ENCODE measurements at places on chromosomes 4 and X. TPM values are rescaled to one million over a fixed set of nuclear protein-coding genes. Genes with fewer than 3 reads are reported as not detected.

Gene CT45A2
- not detected for polyA plus RNA-seq

Gene ODAPH
- polyA plus RNA-seq: 0.24 TPM

Gene NRK
- 12.2 TPM for polyA plus RNA-seq

Gene PABPC1L2A
- 0.17 TPM for polyA plus RNA-seq

Gene FRYL
- 22.4 TPM for polyA plus RNA-seq

Gene ANOS1
- polyA plus RNA-seq: 2.5 TPM

Gene DNAAF6
- not detected for polyA plus RNA-seq

Gene CSAG2
- polyA plus RNA-seq: not detected

Gene POF1B
- polyA plus RNA-seq: 0.16 TPM

Gene SATL1
- polyA plus RNA-seq: 0.97 TPM

Gene GPAT3
- 0.75 TPM for polyA plus RNA-seq

Gene SRPX2
- polyA plus RNA-seq: 17.6 TPM

DNA sequence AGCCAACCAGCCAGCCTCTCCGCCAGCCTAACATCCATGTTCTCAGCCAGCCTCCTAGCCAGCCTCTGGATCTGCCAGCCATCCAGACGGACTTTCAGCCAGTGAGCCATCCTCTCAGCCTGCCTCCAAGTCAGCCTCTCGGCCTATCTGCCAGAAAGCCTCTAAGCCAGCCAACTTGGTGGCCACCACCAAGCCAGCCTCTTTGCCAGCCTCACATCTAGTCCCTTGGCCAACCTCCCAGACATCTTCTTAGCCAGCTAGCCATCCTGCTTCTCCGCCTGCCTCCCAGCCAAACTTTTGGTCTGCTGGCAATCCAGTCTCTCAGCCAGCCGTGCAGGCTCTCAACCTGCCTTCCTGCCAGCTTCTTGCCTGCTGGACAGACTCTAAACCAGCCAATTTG, 16.4 kb upstream of the ARAP2 start:
- DNase-seq: no peak

- peak; percentile 16 for DNase-seq
Observed at GRCh38 chr4:118076958-118077766, 42.9 kb downstream of the NDST3 start.

- DNase-seq: no peak
Observed at GRCh38 chr4:73976716-73977115, 5.1 kb downstream of the PF4 start.

DNA sequence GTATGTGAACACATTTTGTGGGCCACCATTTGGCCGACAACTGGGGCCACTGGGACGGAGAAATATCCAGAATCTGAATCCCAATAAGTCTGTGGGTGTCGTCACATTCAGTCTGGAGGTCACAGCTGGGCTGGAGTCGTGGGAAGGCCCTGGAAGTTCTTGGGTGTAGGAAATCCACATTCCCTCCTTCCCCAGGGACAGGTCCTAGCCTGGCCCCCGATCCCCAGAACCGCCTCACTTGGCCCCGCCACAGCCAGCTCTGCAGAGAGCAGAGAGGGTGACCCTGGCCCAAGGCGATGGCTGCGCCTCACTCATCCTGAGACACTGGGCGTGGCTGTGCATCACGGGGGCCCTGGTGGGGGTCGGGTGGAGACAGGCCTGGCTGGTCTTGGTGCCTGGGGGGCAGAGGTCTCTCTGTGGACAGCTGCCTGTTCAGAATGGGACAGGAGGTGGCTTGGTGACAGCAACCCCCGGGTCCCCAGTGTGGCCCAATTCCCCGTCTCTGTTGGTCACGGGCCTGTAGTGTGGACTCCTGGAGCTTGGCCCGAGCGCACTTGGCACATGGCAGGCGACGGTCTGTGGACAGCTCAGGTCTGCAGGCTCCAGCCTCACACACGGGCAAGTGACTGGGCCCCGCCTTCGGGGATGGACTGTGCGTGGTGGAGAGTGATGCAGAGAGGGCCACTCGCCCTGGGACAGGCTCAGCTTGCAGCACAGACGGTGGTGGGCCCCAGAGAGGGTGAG, 16.4 kb downstream of the DOK7 start:
- no peak for DNase-seq

DNA sequence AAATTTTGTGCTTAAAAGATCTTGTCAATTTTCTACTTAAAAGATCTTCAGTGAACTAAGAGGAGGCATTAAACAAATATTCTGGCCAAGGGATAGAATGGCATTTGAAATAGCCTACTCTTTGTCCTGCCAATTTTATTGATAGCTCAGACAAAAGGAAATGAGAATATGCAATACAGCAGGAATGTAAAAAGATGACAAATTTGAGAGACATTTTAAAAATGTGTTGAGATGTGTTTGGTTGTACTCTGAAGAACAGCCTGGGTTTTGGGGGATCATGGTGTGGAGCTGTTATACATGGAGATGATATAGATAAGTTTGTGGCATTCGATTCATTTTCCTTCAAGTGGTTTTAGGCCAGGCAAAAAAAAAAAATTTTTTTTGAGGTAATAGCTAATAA, 11.6 kb upstream of the MAD2L1 start:
- DNase-seq: no peak

- DNase-seq: no peak
Observed at GRCh38 chr4:84964995-84965552, 1.4 kb downstream of the WDFY3 start.

- no peak for DNase-seq
Observed at GRCh38 chr4:112889199-112889598, 160.3 kb upstream of the ANK2 start.

DNA sequence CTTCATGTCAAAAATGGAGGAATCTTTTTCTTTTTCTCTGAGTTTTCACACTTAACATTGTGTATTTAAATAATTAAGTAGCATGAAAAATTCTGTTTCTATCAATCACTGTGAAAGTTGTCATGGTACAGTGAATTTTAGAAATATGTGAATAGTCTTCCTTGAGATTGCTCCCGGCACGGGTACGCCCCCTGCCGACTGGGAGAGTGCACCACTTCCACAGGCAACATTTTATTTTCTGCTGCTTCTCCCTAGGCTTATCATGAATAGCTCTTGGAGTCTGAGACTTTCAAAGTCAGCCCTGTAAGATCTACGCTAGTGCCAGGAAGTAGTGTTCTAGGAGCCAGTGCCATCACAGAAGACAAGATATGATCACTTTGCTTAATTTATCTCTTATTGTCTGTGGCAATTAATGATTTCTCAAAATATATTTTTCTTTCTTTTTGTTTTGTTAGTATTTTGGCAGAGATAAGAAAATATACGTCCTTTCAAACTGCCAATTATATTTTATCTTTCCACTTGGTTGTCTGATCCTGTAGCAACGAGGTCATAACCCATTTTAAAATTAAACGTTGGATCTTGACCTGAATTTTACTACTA, 763.8 kb upstream of the AADAT start:
- peak; percentile 44 for DNase-seq

- no peak for DNase-seq
Observed at GRCh38 chr4:26879805-26880204, 19.2 kb downstream of the STIM2 start.

- DNase-seq: no peak
Observed at GRCh38 chr4:137463377-137464003, 68.8 kb downstream of the PCDH18 start.

DNA sequence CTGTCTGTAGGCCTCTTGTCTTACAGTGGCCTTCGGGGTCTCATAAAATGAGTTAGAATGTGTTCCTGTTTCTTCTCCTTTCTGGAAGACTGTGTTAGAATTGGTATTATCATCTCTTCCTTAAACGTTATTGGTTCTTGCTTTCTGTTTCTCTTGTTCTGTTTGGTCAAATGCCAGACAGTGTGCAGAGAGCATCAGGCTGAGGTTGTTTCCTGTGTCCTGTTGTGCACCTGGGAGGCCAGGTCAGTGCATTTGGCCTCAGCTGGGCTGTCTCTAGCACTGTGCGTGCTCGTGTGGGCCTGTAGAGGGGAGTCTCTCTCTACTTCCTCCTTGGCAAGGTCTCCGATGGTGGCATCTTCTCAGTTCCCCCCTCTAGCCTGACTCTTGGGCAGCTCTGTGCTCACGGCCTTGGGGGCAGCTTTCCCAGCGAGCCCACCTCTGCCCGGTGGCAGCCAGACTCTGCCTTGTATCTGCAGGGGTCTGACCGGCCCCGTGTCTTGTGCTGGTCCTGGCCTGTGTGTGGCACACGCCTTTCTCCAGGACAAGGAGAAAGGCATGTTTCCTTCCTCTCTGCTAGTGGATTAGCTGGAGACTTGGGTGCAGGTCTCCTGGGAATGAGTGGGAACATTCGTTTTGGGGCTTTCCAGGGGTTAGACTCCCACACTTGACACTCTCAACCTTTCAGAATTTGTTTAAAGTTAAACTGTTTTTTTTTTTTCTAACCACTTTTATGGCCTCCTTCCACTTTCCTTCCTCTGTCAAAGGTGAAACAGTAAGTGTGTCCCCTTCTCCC, 62.3 kb downstream of the FAM193A start:
- DNase-seq: no peak

DNA sequence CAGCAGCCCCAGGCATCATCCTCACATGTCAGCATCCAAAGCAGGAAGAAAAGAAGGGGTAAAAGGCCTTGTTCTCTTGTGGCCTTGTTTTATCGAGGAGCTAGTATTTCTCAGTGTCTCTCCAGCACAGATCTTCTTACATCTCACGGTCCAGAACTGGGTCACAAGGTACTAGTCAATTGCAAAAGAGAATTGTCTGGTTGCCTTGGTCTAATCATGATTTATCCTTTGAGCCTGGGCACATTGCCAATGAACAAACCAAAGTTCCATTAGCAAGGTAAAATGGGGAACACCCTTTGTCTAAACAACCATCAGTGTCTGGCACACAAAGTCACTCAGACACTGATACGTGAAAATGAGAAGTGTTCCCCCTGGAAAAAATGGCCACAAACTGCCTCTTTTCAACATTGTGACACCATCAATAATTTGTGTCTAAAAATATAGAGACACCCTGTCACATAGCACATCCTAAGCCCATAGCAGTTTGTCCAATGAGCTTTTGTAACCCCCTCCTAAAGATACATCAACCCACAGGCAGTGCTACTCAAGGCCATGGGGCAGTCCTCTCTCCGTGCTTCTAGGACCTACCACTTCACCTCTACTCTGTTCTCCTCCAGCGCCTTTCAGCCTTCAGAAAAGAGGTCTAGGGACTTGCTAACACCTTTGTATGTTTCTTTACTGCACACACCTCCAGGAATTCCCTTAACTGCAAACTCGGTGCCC, 534.4 kb downstream of the MID1IP1 start:
- no peak for DNase-seq

GRCh38 chr4:94036964-94037363, 170.7 kb upstream of the SMARCAD1 start:
- DNase-seq: no peak

- DNase-seq: peak; percentile 37
Observed at GRCh38 chrX:55187281-55187680, 32.9 kb upstream of the PAGE5 start.

GRCh38 chrX:141733371-141733770, 34.8 kb upstream of the SPANXD start:
- DNase-seq: no peak
